ENCODE measurements at places on chromosomes 7 and 10.
A peak's percentile ranks its signal among the peaks of the same experiment; 100 is the strongest.

- no peak for DNase-seq
Observed at GRCh38 chr7:54944179-54944578, 74.6 kb upstream of the EGFR start.

DNA sequence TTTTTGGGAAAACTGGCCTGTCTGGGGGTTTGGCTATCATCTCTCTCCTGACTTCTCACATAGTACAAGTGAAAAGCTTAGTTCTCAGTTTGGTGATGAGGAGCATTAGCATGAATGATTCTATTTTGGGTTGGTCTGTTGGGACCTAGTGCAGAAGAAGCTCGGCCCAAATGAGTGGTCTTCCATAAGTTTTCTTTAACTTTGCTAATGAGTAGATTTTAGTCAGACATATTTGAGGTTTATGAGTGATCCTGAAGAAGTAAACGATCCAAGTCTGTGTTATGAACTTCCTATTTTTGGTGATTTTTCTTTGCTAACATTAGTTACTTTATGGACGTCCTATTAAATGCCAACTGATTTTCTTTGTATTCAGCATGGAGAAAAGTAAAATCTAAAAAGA lies 51.7 kb upstream of the CALD1 start:
- DNase-seq = no peak

GRCh38 chr10:31170636-31171035 lies 139.0 kb upstream of the ZNF438 start:
- no peak for DNase-seq

DNA sequence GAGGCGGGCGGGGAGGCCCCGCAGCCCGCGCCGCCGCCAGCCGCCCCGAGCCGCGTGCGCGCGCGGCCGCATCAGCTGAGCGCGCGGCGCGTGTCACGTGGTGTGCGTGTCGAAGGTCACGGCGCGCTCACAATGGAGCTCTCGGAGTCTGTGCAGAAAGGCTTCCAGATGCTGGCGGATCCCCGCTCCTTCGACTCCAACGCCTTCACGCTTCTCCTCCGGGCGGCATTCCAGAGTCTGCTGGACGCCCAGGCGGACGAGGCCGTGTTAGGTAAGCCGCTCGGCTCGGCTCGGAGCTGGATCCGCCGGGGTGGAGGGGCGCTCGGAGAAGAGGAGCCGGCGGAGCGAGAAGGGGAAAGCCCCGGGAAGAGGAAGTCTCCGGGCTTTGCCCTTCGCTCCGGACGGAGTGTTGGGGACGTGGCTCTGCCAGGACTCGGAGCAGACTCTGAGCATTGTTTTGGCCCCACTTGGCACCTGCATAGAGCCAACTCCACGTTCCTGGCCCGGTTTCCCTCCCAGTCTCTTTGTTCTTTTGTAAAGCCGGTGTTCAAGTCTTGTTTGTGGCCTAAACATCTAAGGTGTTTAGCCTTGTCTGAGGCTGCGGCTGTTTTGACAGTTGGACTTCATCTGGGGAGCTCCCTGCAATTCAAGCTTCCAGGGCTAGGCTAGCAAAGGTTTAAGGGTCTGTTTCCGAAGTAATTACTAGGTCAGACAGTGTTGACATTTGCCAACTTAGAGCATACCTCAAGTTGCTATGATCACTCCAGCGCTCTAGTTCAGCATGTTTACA lies at the start of gene COMMD3:
Gene COMMD3 (plus strand): TSS at position 103 of the 790 bp plus-strand sequence. CDS start 30 bp downstream, at position 133.
- DNase-seq = peak; percentile 90

DNA sequence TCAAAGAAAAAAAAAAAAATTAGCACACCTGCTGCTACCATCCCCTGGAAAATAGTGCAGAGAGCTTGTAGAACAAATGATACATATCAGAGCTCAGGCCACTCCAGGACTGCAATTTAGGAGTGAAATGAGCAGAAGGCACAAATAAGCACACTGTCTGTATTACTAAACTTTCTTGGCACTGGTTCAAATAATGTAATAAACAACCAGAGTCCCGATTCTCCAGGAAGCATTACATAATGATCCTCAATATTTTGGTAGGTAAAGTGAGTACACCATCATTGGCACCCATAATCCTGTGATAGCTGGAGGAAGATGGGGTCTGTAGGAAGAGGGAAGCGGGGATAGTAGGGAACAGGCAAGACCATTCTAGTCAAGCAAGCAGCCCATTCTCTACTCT lies 74.3 kb downstream of the SVOPL start:
- no peak for DNase-seq

DNA sequence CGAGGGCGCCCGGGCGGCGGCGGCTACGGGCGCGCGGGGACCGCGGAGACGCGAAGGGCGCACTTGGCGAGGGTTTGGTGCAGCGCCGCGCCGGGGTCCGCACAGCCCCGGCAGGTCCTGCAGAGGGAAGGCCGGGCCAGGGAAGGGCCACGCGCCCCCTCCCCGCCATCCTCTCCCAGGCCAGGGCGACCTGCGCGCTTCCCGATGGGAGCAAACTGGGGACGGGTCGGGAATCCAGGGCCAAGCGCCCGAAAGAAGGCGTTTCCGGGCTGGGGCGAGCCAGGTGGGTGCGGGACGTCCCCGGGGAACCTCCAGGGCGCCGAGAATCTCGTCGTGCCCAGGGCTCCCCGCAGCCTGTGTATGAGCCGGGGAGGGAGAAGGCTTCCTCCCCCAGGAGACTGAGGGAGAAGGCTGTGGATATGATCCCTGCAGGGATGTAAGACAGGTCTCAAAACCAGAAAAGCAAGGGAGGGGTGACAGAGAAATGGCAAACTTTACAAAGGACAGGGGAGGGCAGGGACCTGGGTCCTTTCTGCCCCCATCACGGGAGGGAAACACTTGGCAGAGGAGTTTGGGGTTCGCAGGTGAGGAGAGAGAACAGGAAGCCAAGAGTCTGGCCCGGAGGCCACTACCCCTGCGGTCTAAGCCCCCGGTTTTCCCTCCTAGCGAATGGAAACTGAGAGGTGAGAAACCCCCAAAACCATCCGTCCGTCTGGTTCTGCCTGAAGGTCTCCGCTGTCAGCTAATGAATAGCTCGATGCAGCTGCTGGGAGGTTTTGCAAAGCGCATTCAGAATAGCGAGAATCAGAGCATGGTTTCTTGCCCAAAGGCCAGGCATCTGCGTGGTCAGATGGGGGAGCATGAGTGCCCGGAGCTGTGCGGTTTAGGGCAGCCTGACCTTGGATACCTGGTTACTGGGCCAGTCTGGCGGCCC lies 674 bp downstream of the AMZ1 start:
- DNase-seq = no peak

GRCh38 chr7:3859431-3859830 lies 558.4 kb downstream of the SDK1 start:
- no peak for DNase-seq

GRCh38 chr7:66664590-66665293 lies 36.1 kb downstream of the KCTD7 start:
- DNase-seq = no peak

DNA sequence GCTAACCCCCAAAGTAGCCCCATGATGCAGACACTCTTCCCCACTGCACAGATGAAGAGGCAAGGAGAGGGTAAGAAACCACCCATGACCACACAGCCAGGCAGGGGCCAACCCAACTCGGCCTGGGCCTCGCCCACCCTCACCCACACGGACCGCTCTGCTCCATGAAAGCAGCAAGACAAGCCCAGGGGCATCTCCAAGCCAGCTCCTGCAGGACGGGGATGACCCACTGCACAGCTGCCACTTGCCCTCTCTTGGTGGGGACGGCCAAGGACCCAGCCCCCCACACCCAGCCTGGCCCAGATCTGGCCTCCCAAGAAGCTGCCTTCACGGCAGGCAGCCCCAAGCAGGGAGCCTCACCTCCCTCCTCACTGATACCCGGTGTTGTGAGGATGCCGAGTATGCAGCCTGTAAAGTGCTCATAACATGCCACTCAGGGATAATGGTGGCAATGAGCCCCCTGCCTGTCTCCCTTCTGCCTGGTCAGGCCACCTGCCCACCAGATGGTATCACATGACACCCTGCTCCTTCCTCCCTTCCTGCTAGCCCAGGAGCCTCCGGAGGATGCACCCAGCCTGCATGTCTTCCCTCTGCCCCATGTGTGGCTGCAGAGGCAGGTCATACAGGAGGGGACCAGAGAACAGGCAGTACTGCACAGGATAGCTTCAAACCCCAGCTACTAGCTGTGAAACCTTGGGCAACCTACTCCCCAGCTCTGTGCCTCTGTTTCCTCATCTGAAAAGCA lies 23.3 kb downstream of the OGDHL start:
- DNase-seq = no peak

GRCh38 chr7:16344927-16345326 lies 76.4 kb downstream of the CRPPA start:
- no peak for DNase-seq

- DNase-seq = peak; percentile 42
Observed at GRCh38 chr7:603152-603951, 83.7 kb upstream of the PDGFA start.

DNA sequence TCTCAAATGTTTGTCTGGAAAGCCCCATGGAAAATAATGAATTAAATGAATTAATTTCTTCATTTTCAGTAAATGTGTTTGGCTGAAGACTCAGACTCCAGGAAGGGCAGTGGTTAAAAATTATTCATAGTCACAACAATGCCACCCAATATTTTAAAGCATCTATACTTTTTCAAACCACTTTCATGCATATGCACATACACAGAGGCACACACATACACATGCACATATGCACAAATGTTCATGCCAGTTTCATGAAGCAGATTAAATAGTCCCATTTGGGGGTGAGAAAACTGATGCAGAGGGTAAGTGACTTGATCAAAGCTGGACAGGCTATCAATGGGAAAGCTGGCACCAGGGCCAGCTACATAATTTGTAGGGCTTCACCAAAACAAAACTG lies 1.4 kb upstream of the PLA2G12B start:
- no peak for DNase-seq

- peak; percentile 63 for DNase-seq
Observed at GRCh38 chr10:30784897-30785605, 155.5 kb upstream of the LYZL2 start.

DNA sequence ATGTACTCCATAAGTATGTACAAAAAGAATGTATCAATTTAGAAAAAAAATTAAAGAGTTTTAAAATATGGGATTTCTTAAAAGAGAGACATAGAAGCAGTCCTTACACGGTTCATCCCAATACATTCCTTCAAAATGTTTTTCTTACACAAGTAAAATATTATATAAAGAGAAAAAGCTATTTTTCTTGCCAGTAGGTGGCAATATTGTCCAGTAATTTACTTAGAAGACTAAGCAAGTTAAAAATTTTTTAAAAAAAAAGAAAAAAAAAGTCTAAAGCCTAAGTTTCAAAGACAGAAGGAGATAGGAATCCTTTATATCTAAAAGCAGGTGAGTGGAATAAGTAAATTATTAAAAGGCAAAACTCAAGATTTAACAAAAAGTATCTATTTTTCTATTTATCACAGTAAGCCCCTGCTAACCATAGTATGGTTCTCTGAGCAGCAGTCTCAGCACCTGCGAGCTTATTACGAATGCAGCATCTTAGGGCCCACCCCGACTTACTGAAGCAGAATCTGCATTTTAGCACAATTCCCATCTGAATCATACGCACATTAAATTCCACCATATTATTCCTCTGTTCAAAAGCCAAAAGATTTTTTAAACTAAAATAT lies 240.6 kb downstream of the DGKI start:
- DNase-seq = no peak

DNA sequence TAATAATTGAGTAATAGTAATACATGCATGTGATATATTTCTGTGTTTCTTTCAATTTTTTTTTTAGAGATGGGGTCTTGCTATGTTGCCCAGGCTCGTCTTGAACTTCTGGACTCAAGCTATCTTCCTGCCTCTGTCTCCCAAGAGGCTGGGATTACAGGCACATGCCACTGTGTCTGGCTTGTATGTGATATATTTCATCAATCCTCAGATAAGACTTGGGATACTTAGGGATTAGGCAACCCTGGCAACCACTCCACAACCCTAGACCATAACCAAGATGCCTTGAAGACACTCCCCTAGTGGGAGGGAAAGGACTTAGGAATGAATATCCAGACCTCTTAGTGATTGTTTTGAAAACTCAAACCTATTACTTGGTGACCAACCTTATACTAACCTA lies 154.8 kb downstream of the CCDC3 start:
- no peak for DNase-seq

- no peak for DNase-seq
Observed at GRCh38 chr7:114900127-114900526, 21.8 kb upstream of the MDFIC start.

- DNase-seq = no peak
Observed at GRCh38 chr10:131963811-131964210, 17.9 kb downstream of the BNIP3 start.

DNA sequence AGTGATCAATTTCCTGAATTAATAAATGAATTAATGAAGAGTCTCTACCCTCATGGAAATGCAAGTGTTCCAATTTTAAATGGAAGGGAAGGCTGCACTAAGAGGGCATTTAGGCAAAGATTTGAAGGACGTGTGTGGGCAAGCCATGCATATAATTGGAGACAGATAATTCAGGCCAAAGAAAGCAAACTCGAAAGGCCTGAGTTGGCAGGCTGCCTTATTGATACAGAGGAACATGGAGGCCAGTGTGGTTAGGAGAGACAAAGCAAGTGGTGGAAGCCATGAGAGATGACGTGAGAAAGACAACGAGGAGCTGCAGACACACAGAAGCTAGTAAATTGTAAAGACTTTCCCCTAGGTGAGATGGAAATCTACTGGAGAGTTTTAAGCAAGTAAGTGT lies 15.4 kb upstream of the PCLO start:
- no peak for DNase-seq

DNA sequence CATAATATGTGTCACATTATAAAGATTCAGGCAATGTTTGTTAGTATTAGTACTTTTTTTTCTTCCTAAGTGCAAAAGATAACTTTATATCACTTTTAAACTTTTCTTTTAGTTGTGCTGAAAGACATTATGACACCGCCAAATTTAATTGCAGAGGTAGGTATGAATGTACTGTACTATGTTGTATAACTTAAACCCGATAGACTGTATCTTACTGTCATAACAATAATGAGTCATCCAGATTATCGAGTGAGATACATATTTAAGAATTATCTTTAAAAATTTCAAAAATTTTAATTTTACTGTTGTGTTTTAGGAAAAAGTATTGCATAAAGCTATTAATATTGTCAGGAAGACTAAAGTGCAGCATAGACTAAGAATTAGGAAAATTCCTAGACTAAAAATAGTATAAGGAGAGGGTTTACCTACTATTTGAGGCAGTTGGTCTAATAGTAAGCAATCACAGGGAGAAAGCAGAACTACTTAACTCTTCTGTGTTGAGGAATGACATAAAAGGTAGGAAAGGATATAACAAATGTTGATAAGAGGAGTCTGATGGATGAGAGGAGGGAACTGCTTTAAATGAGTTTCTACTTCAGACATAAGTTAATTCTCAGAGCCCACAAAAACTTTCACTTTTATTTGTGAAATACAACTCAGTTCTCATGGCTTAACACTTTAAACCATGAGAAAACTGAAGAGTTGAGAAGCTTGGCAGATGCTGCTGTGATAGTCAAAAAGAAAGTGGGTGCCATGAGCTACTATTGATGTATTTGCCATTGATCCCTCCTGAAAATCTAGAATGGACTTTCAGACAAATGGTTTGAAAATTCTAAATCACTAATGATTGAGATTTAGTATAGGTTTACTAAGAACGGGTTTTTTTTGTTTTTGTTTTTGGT lies 67.8 kb downstream of the PTEN start:
- DNase-seq = no peak

- DNase-seq = peak; percentile 71
Observed at GRCh38 chr10:69845574-69846292, 44.0 kb downstream of the COL13A1 start.

- no peak for DNase-seq
Observed at GRCh38 chr10:17003651-17004286, 125.8 kb downstream of the CUBN start.

Measured in mucosa of descending colon (tissue), 3 donors.